ENCODE measurements at places on chromosomes 6 and 20.

- no peak for DNase-seq
Observed at GRCh38 chr6:15063253-15063853, 182.5 kb upstream of the JARID2 start.

DNA sequence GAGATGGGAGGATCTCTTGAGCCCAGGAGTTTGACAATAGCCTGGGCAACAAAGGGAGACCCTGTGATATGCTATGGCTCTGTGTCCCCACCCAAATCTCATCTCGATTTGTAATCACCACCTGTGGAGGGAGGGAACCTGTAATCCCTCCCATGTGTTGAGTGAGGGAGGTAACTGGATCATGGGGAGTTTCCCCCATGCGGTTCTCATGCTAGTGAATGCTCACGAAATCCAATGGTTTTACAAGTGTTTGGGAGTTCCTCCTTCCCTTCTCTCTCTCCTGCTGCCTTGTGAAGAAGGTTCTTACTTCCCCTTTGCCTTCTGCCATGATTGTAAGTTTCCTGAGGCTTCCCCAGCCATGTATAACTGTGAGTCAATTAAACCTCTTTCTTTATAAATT lies 3.4 kb downstream of the NUDT3 start:
- DNase-seq = no peak

GRCh38 chr6:91509711-91510110 lies 922.8 kb upstream of the MAP3K7 start:
- no peak for DNase-seq

GRCh38 chr20:50980851-50981713 lies 22.5 kb downstream of the MOCS3 start:
- DNase-seq = peak; percentile 80

DNA sequence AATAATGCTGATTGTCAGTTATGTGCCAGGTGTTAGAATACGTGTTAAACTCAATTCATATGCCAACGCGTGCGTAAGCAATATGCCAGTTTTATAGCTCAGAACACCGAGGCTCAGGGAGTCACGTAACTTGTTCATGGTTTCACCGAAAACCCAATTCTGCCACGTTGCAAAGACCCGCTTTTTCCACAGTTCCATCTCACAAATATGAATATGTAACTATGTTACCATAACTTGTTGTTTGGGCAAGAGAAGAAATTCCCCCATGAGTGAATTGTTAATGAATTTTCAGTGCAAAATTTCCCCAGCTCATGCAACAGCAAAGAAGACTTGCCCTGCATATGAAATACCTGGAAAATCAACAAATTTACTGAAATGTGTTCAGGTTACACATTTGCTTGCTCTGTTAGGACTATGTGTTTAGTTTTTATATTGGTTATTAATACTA lies 30.1 kb downstream of the SF3B5 start:
- peak; percentile 35 for DNase-seq

- no peak for DNase-seq
Observed at GRCh38 chr6:34672657-34673043, 23.9 kb downstream of the ILRUN start.

- no peak for DNase-seq
Observed at GRCh38 chr20:39269493-39270217, 307.5 kb downstream of the DHX35 start.

DNA sequence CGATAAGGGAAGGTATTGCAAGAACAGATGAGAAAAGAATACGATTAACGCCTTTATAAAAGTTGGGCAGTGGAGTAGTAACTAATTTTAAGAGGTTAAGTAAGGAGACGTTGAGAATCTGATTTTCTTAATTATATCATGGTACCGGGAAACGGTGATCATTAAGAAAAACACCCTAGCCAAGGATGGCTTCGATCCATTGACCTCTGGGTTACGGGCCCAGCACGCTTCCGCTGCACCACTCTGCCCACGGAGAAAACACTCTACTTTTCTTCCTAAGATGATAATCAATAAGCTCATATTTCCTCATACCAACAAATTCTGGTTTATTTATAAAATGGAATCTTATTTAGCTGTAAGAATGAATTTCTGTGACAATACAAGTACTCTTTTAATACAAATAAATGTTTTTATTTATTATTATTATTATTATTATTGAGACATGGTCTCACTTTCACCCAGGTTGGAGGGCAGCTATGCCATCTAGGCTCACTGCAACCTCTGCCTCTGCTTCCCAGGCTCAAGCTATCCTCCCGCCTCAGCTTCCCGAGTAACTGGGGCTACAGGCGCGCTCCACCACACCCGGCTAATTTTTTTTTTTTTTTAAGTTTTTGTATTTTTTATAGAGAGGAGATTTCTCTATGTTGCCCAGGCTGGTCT lies 8.3 kb downstream of the POM121L2 start:
- no peak for DNase-seq

GRCh38 chr6:79269877-79270276 lies 35.4 kb upstream of the HMGN3 start:
- no peak for DNase-seq

- DNase-seq = no peak
Observed at GRCh38 chr20:23393996-23394775, 27.1 kb downstream of the NAPB start.
